NCI-H1436 treated with DMSO at 0.1 percent for 48 hours (cell line): ENCODE measurements at places on chromosomes 5 and 9.

GRCh38 chr5:135308752-135309151 is 90.3 kb downstream of the MACROH2A1 start:
- DNase-seq = no peak

- no peak for DNase-seq
These were observed 408.6 kb downstream of the BNC2 start for GRCh38 chr9:16461851-16462250.

- DNase-seq = no peak
These were observed 521.6 kb upstream of the ST8SIA4 start for GRCh38 chr5:101424530-101425175.

DNA sequence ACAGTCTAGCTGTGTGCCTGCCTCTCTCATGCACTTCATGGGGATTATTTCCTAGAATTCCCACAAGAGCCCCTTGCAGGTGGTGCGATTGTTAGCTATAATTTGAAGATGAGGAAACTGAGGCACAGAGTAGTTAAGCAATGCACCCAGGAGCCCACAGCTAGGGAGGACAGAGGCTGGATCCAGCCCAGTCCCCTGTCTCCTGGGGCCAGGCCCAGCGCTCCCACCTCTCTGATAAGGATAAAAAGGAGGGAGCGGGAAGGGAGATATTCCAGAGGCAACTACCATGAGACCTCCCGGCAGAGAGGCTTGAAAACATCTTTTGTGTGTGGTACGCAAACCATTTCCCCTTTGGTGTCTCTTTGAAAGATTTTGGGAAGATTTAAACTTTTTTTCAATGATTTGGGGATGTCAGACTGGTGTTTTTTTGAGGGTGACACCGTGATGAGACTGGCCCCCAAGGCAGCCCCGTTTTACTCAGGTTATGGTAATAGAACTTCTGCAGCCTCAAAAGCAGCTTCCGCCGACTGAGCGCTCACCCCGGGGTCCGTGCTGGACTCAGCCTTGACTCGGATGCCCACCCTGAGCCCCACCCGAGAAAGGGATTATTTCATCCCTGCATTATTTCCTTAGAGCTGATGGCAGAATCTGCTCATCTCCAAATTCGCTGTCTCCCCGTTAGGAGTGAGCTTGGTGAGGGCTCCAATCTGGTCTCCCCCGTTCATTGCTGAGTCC is 144.7 kb upstream of the IER5L start:
- no peak for DNase-seq

- no peak for DNase-seq
These were observed 119.5 kb downstream of the TRPM3 start for GRCh38 chr9:71001780-71002386.

DNA sequence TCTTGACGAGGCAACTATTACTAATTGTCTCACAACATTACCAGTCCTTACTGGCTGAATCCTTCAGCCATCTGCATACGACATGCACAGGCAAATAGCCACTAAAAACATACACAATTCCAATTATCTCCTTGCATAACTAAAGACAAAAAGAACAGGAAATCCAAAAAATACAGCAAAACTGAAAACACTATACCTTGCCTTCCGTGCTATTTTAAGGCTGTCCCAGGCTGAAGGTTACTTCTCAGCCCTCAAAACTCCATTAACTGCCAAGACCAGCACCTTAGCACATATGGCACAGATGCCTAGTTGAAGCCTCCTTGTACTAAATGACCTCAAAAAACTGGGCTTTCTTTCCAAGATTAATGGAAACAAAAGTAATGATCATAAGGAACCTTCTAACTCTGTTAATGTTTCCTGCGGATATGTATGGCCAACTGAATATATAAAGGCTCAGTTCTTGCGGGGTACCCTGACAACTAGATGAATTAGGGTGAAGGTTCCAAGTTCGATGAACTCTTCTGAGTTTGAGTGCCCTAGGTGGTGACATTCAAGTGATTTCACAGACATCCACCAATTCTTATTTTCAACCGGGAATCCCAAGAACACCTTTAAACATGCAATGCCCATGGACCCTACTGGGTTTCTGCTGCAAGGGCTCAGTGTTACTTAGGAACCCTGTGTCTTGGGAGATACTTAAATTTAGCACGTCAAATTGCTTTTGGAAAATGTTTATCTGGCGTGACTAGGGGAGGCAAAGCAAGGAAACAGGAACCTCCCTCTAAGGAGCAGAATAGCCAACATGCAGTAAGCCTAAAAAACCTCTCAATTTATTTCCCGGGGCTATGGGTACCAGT is 455.3 kb downstream of the RAB3C start:
- DNase-seq = no peak

- DNase-seq = no peak
These were observed 355.3 kb downstream of the ZSWIM6 start for GRCh38 chr5:61687371-61687770.

DNA sequence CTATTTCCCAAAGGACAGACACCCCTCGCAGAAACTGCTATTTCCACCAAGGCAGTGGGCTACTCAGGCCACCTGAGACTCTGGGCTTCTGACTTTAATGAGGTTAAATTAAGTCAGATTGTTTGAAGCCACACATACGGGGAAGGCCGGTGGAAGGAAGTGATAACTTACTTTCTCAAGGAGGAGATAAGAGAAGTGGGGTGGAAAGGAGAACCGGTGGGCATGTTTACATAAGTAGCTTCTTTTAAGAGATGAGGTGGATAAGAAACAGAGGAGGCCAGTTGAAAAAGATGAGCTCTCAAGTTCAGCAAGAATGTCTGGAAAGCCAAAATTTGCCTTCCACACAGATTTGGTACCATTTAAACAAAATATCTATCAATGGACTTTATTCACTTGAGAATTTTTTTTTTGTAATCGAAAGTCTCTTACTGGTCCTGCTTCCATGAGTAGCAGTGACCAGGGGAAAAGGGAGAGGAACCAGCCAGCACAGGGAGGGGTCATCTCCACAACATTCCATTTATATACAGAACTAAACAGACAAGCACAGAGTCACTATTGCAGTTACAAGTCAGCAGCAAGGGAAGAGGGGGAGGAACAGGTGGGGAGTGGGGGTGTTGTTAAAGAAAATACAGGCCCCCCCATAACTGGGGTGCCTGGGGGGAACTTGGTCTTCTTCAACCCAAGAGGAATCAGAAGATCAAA is 20.0 kb downstream of the CCDC125 start:
- no peak for DNase-seq

DNA sequence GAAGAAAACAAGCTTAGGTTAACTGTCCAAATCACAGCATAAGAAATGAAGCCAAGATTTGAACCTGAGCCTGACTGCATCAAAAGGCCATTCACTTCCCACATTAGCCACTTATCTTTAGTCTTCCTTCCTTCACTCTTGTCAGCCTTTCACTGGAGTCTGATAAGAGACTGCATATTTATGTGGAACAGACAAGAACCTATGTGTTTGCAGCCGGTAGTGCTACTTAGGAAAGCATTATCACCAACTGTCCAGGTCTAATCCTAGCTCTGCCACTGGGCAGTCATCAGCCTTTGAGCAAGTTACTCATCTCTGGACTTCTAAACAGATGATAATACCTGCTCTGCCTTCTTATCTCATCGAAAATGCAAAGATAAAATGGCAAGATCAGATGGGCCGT is 12.1 kb upstream of the ATP6V0E1 start:
- no peak for DNase-seq

GRCh38 chr9:89555451-89556375 is 49.1 kb upstream of the GADD45G start:
- DNase-seq = no peak

DNA sequence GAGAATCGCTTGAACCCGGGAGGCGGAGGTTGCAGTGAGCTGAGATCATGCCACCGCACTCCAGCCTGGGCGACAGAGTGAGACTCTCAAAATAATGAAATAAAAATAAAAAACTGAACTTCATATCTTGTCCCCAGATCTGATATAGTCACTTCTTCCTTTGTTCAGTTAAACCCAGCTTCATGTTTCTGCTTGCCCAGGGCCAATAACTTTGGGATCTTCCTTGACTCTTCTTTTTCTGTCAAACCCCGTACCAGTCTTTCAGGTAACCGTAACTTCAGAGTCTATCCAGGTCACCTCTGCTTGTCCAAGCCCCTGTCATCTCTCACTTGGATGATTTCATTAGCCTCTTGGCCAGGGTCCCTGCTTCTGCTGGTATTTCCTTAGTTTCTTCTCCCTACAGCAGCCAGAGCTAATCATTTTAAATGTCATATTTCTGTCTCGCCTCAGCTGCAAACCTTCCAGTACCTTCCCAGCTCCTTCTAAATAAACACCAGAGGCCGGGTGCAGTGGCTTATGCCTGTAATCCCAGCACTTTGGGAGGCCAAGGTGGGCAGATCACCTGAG is 19.7 kb upstream of the ABL1 start:
- DNase-seq = no peak

DNA sequence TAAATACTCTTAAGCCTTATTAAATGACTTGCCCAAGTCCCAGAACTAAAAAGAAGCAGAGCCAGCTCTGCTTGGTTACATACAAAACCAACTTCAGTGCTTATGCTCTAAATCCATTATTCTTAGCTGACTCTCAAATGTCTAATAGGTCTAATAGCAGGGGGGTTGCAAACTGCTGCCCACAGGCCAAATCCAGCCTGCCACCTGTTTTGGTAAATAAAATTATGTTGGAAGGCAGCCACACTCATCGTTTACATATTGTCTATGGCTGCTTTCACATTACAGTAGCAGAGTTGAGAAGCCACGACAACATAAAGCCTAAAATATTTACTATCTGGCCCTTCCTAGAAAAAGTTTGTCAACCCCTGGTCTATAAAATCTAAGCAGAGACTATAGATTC is 69.0 kb downstream of the KLHL3 start:
- DNase-seq = no peak

- no peak for DNase-seq
These were observed 119.6 kb upstream of the IL12B start for GRCh38 chr5:159449925-159450324.

GRCh38 chr5:171823269-171823668 is 37.7 kb downstream of the SMIM23 start:
- no peak for DNase-seq

GRCh38 chr5:140481758-140482157 is 65.7 kb upstream of the EIF4EBP3 start:
- DNase-seq = no peak

GRCh38 chr5:10478436-10478835 is 36.8 kb downstream of the ROPN1L start:
- DNase-seq = no peak

GRCh38 chr9:81665322-81665871 is 23.9 kb downstream of the TLE1 start:
- DNase-seq = peak; percentile 87

DNA sequence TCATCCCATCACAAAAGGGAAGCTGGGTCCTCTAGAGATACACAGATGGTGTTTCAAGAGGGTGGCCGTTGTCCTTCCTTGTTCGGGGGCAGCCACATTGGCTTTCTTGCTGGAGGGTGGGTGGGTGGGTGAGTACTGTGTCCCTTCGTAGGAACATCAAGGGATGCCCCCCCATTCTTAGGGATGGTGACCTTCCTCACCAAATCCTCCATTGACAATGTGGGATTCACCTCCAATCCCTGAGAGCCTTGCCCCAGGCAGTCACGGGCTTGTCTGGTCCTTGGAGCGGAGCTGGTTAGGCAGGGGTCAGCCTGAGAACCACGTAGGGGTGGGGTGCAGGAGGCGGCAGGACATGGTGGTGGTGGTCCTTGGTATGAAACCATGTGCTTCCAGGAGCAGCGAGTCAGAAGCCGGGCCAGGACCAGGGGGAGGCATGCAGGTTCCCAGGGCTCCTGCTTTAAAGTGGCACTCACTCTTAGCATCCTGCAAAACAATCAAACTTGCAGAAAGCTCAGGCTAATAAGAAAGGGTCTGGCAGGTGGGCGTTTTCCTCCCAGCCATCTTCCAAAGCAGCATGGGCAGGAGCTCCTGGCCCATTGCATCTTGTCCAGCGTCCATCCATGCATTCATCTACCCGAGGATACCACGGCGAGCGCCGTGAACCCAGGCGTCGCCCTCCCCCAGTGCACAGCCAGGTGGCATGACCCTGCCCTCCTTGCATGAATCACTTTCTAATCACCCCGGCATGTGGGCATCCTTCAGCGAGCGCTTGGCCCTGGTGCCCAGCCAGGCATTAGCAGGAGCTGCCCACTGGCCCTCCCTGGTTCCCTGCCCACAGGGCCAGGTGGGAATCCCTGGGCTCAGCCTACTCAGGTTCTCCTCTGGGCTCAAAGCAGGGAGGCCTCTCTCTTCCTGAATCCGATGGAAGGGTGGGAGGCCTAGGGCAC is 76.4 kb downstream of the NTNG2 start:
- no peak for DNase-seq
